Airway epithelial cell (primary cell): ENCODE measurements at places on chromosomes 11 and 22. TPM values are rescaled to one million over a fixed set of nuclear protein-coding genes. Genes with fewer than 3 reads are reported as not detected.

MYBPC3 gene
- not detected in 2 replicates for total RNA-seq

CALCA gene
- not detected in 2 replicates for total RNA-seq

TRIM66 gene
- total RNA-seq, result 0.99 and 2.0 TPM in 2 replicates

EHF gene
- total RNA-seq, result 99.6 and 160 TPM in 2 replicates

RIMBP3C gene
- total RNA-seq, result 0.14 TPM in 1 of 2 replicates, not detected in the other

PTPN5 gene
- not detected in 2 replicates for total RNA-seq

ANGPTL5 gene
- not detected in 2 replicates for total RNA-seq

CHST1 gene
- total RNA-seq, result 0.07 TPM in 1 of 2 replicates, not detected in the other

FLRT1 gene
- not detected in 2 replicates for total RNA-seq

SLC22A12 gene
- total RNA-seq, result not detected in 2 replicates

POU2F3 gene
- total RNA-seq, result 0.49 and 0.51 TPM in 2 replicates

OR51I1 gene
- not detected in 2 replicates for total RNA-seq

C11orf16 gene
- total RNA-seq, result not detected in 2 replicates

HOATZ gene
- not detected in 2 replicates for total RNA-seq

UPK3A gene
- not detected in 2 replicates for total RNA-seq

ARL14EP gene
- 7.9 and 13.4 TPM in 2 replicates for total RNA-seq

MS4A15 gene
- not detected in 2 replicates for total RNA-seq

PKDREJ gene
- total RNA-seq, result under 0.01 TPM in 1 of 2 replicates, not detected in the other

SUSD2 gene
- 1.3 and 1.7 TPM in 2 replicates for total RNA-seq
